ENCODE measurements at places on chromosomes 12 and 14.

DNA sequence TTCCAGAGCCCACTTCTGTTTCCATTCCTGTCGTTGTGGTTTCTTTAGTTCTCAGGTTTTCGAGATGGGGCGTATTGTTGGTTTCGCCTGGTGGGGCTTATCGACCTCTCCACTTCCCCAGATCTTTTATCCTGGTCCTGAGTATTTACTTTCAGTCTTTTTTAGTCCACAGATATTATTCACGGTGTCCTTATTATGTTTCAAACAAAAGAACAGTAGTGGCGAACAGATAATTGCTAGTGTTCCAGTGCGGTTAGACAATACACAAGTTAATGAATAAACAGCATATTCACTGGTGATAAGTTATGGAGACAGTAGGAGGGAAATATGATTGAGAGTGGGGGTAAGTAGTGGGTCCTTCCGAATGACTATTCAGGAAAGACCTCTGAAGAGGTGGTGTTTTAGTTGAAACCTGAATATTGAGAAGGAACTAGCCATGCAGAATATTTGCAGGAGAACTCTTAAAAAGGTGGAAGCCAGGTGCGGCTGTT lies 668 bp downstream of the TMEM260 start:
- no peak for DNase-seq

GRCh38 chr14:68268719-68269118 lies 449.1 kb downstream of the RAD51B start:
- no peak for DNase-seq

- DNase-seq, result no peak
Measured at GRCh38 chr14:83842547-83842946, 1687.4 kb upstream of the FLRT2 start.

- no peak for DNase-seq
Measured at GRCh38 chr12:97535582-97535981, 73.0 kb downstream of the RMST start.

- DNase-seq, result no peak
Measured at GRCh38 chr12:2198005-2198501, 145.3 kb downstream of the CACNA1C start.

DNA sequence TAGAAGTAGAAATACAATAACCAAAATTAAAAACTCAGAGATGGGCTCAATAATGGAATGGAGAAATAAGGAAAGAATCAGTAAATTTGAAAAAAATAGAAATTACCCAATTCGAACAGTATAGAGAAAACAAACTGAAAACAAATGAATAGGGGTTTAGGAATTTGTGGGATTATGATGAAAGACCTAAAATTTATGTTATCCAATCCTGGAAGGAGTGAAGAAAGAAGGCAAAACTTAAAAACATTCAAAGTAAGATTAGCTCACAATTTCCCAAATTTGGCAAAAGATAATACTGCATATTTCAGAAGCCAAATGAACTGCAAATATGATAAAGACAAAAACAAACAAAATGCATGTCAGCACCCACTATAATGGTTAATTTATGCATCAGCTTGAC lies 177.1 kb downstream of the CCDC91 start:
- no peak for DNase-seq

DNA sequence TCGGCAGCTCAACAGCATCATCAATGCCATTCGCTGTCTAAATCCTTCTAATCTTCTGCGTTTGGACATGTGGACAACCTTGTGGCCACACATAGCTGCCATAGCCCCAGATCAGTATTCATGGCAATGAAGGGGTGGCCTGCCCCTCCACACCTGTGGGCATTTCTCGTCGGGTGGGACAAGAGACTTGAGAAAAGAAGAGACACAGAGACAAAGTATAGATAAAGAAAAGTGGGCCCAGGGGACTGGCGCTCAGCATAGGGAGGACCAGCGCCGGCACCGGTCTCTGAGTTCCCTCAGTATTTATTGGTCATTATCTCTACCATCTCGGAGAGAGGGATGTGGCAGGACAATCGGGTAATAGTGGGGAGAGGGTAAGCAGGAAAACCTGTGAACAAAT lies 42.3 kb downstream of the MAGOHB start:
- DNase-seq, result no peak

- DNase-seq, result no peak
Measured at GRCh38 chr12:1876086-1876485, 42.4 kb downstream of the CACNA2D4 start.
